ENCODE measurements at places on chromosomes 5 and 9. TPM values are rescaled to one million over a fixed set of nuclear protein-coding genes. Genes with fewer than 3 reads are reported as not detected.

Gene MEGF9
- total RNA-seq = 92.9 TPM

GRCh38 chr5:150734579-150735384, 24.0 kb downstream of the DCTN4 start:
- no peaks in the 10 kb centered on the region for H3K27me3 ChIP-seq
- no peak overlapping the region for H3K4me3 ChIP-seq
- DNase-seq = peak; percentile 77
- peaks cover 47% of the 10 kb centered on the region for H3K36me3 ChIP-seq

DNA sequence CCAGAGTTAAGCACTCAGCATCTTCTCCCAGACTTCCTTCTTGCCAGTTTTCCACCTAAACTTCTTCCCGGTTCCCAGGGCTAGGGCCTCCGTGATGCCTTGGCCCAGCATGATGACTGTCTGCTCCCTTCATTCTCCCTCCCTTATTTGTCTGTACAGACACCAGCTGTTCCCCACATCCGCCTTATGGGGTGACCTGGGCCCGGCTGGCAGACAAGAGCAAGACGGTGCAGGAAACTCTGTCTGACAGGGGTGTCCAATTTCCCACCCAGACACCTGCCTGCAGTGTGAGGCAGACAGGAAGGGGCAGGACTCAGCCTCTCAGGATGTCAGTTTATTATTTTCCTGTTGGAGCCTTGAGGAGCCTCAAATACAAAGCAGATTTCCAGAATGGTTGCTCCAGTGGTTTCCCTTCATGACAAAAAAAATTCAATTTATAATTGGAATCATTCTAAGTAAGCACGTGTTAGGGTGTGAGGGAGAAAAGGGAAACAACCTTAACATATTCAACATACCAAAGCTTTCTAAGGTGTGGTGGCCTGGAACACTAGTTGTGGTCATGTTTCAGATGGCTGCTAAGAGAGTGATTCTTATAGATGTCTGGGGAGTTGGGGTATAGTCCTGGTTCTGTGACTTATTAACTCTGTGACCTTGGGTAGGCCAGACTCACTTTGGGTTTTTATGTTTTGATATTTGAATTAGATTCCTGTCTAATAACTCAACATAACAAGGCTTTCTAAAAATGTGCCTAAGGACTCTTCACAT, 234.5 kb downstream of the PAPPA start:
- no peak for DNase-seq
- no peak overlapping the region for H3K27ac ChIP-seq
- no peaks in the 10 kb centered on the region for H3K27me3 ChIP-seq
- H3K36me3 ChIP-seq = no peaks in the 10 kb centered on the region

- DNase-seq = no peak
- no peaks in the 10 kb centered on the region for H3K27me3 ChIP-seq
- H3K27ac ChIP-seq = no peak overlapping the region
- H3K4me1 ChIP-seq = peaks cover 21% of the 10 kb centered on the region
Measured at GRCh38 chr9:72524820-72525540, 3.6 kb downstream of the TMC1 start.

- DNase-seq = no peak
- H3K27ac ChIP-seq = no peak overlapping the region
- H3K4me1 ChIP-seq = no peaks in the 10 kb centered on the region
- H3K36me3 ChIP-seq = no peaks in the 10 kb centered on the region
Measured at GRCh38 chr5:154642499-154643245, 112.5 kb upstream of the LARP1 start.

Gene LCN12
- total RNA-seq = 2.6 TPM

GRCh38 chr5:10421896-10422691, 19.6 kb upstream of the ROPN1L start:
- peaks cover 91% of the 10 kb centered on the region for H3K36me3 ChIP-seq
- H3K4me3 ChIP-seq = no peak overlapping the region
- no peak for DNase-seq
- H3K27ac ChIP-seq = peak overlapping the region; percentile 37
- peaks cover 14% of the 10 kb centered on the region for H3K4me1 ChIP-seq
- no peaks in the 10 kb centered on the region for H3K27me3 ChIP-seq

DNA sequence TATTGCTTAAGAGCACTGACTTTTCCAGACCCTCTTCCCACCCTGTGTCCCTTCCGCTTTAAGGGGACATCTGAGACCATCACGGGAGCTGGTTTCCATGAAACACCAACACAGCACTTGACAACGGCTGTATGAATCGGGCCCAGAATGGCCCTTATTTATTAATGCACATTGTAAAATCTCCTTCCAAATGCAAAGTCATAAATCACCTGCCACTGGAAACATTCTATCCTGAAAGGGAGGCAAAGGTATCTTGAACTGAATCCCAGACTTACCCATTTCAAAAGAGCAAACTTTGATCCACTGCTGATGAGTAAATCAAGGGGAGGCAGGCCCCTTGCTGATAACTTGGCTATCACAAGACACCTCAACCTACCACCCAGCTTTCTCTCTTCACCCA, 37.4 kb downstream of the SHB start:
- no peaks in the 10 kb centered on the region for H3K36me3 ChIP-seq
- DNase-seq = no peak
- H3K4me1 ChIP-seq = peaks cover 33% of the 10 kb centered on the region
- peak overlapping the region; percentile 60 for H3K27ac ChIP-seq

Gene ADAMTSL2
- 17.4 TPM for total RNA-seq

Gene CCT5
- 119 TPM for total RNA-seq

- H3K4me1 ChIP-seq = no peaks in the 10 kb centered on the region
- no peak for DNase-seq
- no peaks in the 10 kb centered on the region for H3K27me3 ChIP-seq
- no peak overlapping the region for H3K27ac ChIP-seq
- H3K4me3 ChIP-seq = no peak overlapping the region
- H3K36me3 ChIP-seq = no peaks in the 10 kb centered on the region
Measured at GRCh38 chr9:96253059-96253696, 48.8 kb downstream of the HSD17B3 start.

Gene MRPS2
- total RNA-seq = 23.0 TPM

DNA sequence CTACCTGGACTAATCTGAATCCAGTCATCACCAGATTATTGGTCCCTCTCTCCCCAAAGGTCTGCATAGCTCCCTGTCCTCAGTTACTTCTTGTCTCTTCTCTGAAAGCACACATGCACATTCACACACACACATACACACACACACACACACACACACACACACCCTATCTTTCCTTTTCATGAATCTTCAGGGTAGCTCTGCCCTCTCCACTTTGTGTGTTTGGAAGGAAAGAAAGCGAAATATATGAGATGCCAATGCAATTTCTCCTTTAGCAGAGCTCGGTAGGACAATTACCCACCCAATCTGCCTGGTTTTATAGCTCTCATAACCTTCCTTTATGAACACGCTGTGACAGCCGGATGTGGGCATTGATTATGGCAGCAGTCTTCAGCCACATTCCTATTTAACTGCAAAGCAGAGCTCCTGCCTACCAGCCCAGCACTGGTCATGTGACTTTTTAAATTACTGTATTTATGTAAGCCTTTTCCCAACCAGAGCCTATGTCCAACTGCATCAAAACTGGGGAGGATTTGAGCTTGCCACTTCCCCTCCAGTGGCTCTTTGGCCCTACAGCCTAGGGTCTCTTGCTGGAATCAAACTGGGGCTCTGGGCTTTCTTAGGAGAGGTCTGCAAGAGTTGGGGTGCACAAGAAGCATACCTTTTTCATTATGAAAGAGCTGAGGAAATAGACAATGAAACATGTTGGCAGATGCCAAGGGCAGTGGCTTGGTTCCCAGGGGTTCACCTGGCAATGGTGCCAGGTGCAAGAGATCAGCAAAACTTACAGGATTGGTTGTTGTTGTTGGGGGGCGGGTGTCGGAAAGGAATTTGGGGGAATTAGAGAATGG, 20.8 kb upstream of the MATR3 start:
- H3K36me3 ChIP-seq = no peaks in the 10 kb centered on the region
- H3K4me3 ChIP-seq = peak overlapping the region; percentile 64
- no peak for DNase-seq
- H3K4me1 ChIP-seq = peaks cover 27% of the 10 kb centered on the region

DNA sequence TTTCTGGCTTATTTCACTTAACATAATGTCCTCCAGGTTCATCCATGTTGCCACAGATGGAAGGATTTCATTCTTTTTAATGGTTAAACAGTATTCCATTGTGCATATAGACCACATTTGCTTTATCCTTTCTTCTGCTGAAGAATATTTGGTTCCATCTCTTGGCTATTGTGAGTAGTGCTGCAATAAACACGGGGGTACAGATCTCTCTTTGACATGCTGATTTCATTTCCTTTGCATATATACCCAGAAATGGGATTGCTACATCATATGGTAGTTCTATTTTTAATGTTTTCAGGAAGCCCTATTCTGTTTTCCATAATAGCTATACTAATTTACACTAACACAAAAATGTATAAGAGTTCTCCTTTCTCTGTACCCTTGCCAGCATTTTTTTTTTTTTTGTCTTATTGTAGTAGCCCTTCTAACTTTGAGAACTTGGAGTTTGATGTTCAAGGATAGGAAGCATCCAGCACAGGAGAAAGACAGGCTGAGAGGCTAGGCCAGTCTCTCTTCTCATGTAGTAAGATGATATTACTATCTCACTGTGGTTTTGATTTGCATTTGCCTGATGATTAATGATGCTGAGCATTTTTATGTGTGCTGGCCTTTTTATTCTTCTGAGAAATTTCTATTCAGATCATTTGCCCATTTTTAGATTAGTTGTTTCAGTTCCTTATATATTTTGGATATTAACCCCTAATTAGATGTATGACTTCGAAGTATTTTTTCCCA, 592.2 kb upstream of the ZNF608 start:
- H3K27me3 ChIP-seq = no peaks in the 10 kb centered on the region
- H3K36me3 ChIP-seq = no peaks in the 10 kb centered on the region
- H3K4me3 ChIP-seq = no peak overlapping the region

DNA sequence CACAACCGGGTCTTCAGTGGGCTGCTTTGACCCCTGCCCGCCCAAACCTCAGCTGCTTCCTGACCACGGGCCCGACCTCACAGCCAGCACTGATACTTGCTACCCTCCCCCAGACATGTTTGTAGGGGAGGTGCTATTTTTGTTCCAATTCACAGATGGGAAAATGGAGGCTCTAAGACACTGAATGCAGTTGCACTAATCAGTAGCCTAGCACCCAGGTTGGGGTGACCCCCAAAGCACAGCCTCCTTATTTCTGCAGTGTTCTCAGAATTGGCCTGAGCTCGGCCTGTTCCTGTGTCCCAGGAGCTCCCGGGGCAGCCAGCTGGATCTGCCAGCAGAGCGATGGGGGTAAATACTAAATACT, 22.6 kb downstream of the LAMC3 start:
- H3K27ac ChIP-seq = no peak overlapping the region
- no peaks in the 10 kb centered on the region for H3K27me3 ChIP-seq
- no peak for DNase-seq
- H3K4me1 ChIP-seq = peaks cover under 1% of the 10 kb centered on the region
- no peak overlapping the region for H3K4me3 ChIP-seq
- no peaks in the 10 kb centered on the region for H3K36me3 ChIP-seq

DNA sequence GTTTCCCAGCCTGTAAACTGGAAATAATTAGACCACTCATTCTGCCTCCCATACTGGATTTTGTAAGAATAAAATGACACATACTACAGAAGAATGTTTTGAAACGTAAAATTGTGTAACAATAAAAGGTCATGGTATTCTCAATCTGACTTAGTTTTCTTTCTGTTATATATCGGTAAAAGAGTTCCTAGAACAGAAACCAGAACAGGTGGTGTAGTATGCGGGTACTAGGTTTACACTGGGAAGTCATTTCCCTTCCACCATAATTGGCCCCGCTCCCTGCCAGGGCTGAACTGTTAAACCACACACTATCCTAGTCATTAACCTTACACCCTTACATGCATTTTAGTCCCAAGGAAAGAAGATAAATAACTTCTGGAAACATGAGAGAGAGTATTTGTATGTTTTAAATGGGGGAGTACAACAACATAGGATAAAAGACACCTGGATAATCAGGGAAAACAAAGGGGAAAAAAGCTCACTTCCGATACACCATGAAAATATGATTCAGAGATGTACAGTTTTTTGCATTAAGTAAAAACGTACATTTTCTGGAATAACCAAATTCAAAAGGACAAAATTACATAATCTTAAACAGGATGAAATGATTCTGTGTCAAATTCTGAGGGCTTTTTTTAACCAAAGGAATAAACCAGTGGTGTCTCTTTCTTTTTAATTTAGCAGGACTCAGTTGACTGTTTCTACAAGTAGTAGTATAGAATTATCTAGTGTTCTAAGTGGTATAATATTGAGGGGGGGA, 199.7 kb downstream of the GLIS3 start:
- DNase-seq = no peak
- no peaks in the 10 kb centered on the region for H3K4me1 ChIP-seq
- no peaks in the 10 kb centered on the region for H3K27me3 ChIP-seq
- no peak overlapping the region for H3K27ac ChIP-seq

- no peaks in the 10 kb centered on the region for H3K4me1 ChIP-seq
- no peak overlapping the region for H3K4me3 ChIP-seq
- no peaks in the 10 kb centered on the region for H3K36me3 ChIP-seq
- no peak for DNase-seq
- no peak overlapping the region for H3K27ac ChIP-seq
Measured at GRCh38 chr9:80878556-80878955, 810.8 kb downstream of the TLE1 start.

Gene GRHPR
- 65.0 TPM for total RNA-seq

DNA sequence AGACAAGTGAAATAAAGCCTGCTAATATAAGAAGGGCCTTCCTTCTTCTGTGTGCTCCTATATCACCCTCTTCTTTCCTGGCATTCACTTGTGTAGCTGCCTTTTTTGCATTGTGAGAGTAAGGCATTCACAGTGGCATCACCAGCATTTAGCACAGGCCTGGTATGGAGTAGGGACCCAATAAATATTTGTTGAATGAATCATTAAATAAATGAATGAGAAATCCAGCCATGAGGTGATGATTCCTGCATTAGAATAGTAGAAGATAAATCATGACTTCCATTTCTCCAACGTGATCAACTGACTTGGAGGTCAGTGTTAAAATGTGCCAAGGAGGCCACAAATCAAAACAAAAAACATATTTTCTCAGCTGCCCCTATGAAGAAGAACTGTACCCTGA, 3.9 kb downstream of the PLPPR1 start:
- no peak overlapping the region for H3K4me3 ChIP-seq
- no peaks in the 10 kb centered on the region for H3K4me1 ChIP-seq
- peaks cover 18% of the 10 kb centered on the region for H3K27me3 ChIP-seq
- H3K36me3 ChIP-seq = no peaks in the 10 kb centered on the region
- DNase-seq = no peak

DNA sequence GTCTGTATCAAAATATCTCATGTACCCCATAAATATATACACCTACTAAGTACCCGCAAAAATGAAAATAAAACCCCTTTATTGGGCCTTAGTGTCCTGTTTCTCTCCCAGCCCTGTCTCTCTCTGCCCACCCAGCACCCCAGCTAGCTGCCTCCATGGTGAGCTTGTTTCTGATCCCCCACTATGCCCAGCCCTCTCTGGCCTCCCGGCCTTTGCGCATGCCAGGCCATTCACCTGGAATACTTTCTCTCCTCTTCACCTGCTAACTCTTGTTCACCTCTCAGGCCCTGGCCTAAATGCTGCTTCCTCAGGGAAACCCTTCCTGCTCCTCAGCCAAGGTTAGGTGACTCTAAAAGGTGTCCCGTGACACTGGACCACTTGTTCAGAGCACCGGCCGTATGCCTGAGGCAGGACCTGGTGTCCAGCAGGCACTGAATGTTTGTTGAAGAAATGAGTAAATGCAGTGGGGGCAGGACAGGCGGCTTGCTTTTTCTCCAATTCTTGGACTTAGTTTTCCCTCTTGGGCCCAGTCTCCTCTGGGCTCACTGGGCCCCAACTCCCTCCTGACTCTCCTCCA, 58.5 kb downstream of the PSD2 start:
- no peaks in the 10 kb centered on the region for H3K4me1 ChIP-seq
- peak; percentile 54 for DNase-seq
- H3K36me3 ChIP-seq = no peaks in the 10 kb centered on the region
- H3K4me3 ChIP-seq = no peak overlapping the region
- no peaks in the 10 kb centered on the region for H3K27me3 ChIP-seq

GRCh38 chr5:147743678-147744374, 38.7 kb downstream of the JAKMIP2 start:
- no peaks in the 10 kb centered on the region for H3K27me3 ChIP-seq
- H3K4me3 ChIP-seq = no peak overlapping the region
- no peaks in the 10 kb centered on the region for H3K36me3 ChIP-seq
- H3K4me1 ChIP-seq = no peaks in the 10 kb centered on the region
